ENCODE measurements at places on chromosomes 16 and 17.
A peak's percentile ranks its signal among the peaks of the same experiment; 100 is the strongest.

DNA sequence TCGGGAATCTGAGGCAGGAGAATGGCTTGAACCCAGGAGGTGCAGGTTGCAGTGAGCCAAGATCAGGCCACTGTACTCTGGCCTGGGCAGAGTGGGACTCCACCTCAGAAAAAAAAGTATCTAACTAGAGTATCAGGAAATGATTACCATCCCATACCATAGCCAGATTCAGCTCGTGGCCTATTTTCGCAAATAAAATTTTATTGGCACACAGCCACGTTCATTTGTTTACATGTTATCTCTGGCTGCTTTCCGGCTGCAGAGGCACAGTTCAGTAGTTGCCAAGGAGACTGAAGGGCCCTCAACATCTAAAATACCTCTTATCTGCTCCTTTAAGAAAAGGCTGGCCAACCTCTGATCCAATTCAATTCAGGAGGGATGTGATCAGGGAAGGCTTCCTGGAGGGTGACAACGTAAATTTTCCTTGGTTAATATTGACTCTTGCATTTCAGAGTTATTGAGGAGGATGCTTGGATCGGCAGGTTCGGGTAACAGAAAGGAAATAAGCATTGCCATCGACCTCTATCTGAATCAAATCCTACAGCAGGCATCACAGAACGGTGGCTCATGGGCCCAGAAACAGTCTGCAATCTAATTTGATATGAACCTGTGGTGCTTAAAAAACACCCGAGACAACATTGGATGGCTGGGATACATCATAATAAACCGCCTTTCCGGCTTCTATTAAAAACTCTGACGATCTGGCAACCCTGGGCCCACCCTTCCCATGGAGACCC, 73.8 kb downstream of the XYLT1 start:
- peak; percentile 93 for DNase-seq

DNA sequence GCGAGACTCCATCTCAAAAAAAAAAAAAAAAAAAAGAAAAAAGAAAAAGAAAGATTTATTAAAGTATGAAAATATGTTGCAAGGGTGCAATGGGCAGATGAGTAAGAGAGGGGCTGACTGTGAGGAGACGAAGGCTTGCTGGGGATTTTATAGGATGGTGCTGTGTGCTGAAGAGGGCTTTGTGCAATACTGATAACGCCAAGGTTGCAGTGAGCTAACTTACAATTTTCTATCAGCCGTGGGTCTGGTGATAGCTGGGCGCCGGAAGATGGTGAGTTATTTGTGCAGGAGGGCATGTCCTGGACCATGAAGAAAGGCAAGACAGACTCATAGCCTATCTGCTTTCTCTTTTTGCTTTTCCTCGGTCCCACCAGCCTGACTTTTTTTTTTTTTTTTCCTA, 281.1 kb downstream of the MAP2K6 start:
- no peak for DNase-seq

GRCh38 chr16:81189100-81189664, 49.3 kb upstream of the BCO1 start:
- peak; percentile 73 for DNase-seq

GRCh38 chr16:51150888-51151320, at the start of gene SALL1:
Gene SALL1 (minus strand): TSS chr16:51151270. CDS start chr16:51151241, 29 bp downstream.
- peak; percentile 39 for DNase-seq

GRCh38 chr17:72715906-72716572, 376.4 kb downstream of the SLC39A11 start:
- DNase-seq = no peak

GRCh38 chr17:6557040-6557438, 684 bp upstream of the PITPNM3 start:
- DNase-seq = no peak

DNA sequence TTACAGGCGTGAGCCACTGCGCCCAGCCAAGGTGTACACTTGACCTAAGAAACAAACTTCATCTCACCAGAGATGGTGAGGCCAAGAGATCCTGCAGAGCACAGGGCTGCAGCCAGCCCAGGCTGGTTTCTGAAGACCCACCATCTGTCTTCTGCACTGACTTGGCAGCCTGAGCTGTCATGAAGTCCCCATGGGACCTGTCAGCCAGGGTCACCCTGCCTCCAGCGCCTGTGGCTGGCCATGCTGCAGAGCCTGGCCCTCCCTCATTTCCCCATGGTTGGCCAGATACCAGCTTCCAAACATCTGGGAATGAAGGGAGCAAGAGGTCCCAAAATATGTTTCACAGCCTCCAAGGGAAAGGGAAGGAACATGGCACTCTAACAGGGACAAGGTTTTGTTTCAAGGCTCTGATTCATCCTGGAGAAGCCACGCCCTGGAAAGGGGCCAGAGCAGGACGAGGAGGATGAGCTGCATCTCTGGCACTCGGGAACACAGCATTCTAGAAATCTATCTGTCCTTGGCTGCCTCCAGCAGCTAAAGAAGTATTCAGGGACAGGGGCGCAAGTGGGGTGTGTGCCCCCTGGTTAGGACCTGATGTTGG, 45.3 kb downstream of the DDX19A start:
- DNase-seq = no peak

DNA sequence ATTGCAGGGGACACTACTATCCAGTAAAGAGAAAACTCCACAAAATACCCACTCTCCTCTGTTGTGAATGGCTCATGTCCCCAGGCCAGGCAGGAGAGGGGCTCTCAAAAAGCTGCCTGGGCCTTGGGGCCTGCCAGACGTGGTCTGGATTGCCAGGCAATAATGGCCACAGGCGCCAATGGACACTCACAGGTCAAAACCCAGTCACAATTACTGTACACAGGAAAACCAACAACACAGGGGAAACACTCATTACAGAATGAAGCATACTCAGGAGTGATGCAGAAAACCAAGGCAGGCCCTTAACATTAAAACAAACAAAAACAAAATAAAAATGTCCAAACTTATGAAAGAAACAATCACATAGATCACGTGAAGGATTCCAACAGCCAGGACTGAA, 35.1 kb upstream of the SREBF1 start:
- no peak for DNase-seq

DNA sequence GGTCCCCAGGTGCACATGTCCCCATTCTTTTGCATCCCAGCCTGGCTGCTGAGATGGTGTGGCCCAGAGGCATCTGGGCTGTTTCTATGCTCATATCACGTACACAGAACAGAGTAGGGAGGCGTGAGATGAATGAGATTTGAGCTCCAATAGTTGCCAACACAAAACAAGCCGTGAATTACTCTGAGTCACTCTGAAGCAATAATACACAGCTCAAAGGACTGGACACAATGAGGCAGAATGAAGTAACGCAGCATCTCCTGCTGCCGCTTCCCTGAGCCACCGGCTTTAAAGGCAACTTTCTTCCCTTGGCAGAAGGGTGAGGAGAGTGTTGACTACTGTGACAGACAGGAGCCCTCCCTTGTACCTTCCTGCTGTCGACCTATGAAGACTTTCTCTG, 33.9 kb upstream of the CLEC18B start:
- no peak for DNase-seq

Data from stomach (tissue), 19 donors.